ENCODE measurements at places on chromosomes 12 and 14.

- no peak for DNase-seq
- no peaks in the 10 kb centered on the region for H3K36me3 ChIP-seq
- H3K27me3 ChIP-seq, result peaks cover 10% of the 10 kb centered on the region
- H3K4me1 ChIP-seq, result no peaks in the 10 kb centered on the region
- H3K27ac ChIP-seq, result no peak overlapping the region
These were observed 365.7 kb upstream of the FKBP4 start for GRCh38 chr12:2429032-2429431.

- no peak overlapping the region for H3K27ac ChIP-seq
- H3K4me3 ChIP-seq, result no peak overlapping the region
- no peaks in the 10 kb centered on the region for H3K27me3 ChIP-seq
These were observed 132.8 kb downstream of the VRK1 start for GRCh38 chr14:96929950-96930349.

DNA sequence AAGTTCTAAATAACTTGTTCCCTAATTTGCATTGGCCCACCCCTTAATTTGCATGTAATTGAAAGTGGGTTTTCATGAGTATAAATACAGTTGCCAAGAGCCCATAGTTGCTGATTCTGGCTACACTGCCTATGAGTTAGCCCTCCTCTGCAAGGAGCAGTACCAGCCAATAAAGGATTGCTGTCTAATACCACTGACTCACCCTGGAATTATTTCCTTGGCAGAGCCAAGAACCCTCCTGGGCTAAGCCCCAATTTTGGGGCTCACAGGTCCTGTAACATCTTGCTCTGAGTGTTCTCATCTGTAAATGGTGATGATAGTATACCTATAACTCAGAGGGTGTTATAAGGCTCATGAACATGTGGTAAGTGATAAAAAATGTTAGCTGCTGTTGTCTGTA lies 6.8 kb downstream of the TTC8 start:
- H3K27ac ChIP-seq, result no peak overlapping the region
- peaks cover 18% of the 10 kb centered on the region for H3K27me3 ChIP-seq
- H3K36me3 ChIP-seq, result no peaks in the 10 kb centered on the region
- H3K4me1 ChIP-seq, result no peaks in the 10 kb centered on the region
- H3K4me3 ChIP-seq, result no peak overlapping the region

- no peak overlapping the region for H3K4me3 ChIP-seq
- no peaks in the 10 kb centered on the region for H3K36me3 ChIP-seq
- no peak overlapping the region for H3K27ac ChIP-seq
- no peaks in the 10 kb centered on the region for H3K4me1 ChIP-seq
These were observed 82.1 kb upstream of the FSCB start for GRCh38 chr14:44589180-44589579.

GRCh38 chr12:56216461-56216860 lies 5.3 kb downstream of the RNF41 start:
- H3K4me1 ChIP-seq, result peaks cover 8% of the 10 kb centered on the region
- H3K27me3 ChIP-seq, result no peaks in the 10 kb centered on the region
- peaks cover 26% of the 10 kb centered on the region for H3K36me3 ChIP-seq
- no peak overlapping the region for H3K27ac ChIP-seq
- no peak overlapping the region for H3K4me3 ChIP-seq

DNA sequence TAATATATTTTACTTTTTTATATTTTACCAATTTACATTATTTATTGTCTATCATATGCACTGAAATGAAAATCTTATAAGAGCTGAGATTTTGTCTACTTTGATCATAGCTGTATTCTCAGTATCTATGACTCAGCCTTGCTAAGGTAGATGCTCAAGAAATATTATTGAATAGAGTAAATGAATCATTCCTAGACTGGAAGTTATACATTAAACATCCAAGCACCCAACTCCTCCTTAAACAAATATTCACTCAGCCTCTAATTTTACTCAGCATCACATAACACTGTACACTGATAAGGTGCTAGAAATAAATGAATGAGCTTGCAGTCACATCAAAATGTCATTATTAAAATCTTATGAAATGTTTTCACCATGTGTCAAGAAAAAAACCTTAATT lies 1424.9 kb downstream of the LRFN5 start:
- H3K36me3 ChIP-seq, result no peaks in the 10 kb centered on the region
- no peaks in the 10 kb centered on the region for H3K4me1 ChIP-seq
- H3K4me3 ChIP-seq, result no peak overlapping the region
- H3K27ac ChIP-seq, result no peak overlapping the region
- no peak for DNase-seq

GRCh38 chr14:24459331-24459730 lies 16.8 kb upstream of the SDR39U1 start:
- H3K27ac ChIP-seq, result no peak overlapping the region
- H3K4me3 ChIP-seq, result no peak overlapping the region
- peaks cover 2% of the 10 kb centered on the region for H3K36me3 ChIP-seq
- H3K4me1 ChIP-seq, result peaks cover 4% of the 10 kb centered on the region
- no peaks in the 10 kb centered on the region for H3K27me3 ChIP-seq

- no peak for DNase-seq
- H3K4me1 ChIP-seq, result peaks cover 47% of the 10 kb centered on the region
- H3K27ac ChIP-seq, result peak overlapping the region; percentile 92
- H3K27me3 ChIP-seq, result no peaks in the 10 kb centered on the region
- peak overlapping the region; percentile 87 for H3K4me3 ChIP-seq
These were observed 1.4 kb upstream of the ITGB7 start for GRCh38 chr12:53208435-53208834.

DNA sequence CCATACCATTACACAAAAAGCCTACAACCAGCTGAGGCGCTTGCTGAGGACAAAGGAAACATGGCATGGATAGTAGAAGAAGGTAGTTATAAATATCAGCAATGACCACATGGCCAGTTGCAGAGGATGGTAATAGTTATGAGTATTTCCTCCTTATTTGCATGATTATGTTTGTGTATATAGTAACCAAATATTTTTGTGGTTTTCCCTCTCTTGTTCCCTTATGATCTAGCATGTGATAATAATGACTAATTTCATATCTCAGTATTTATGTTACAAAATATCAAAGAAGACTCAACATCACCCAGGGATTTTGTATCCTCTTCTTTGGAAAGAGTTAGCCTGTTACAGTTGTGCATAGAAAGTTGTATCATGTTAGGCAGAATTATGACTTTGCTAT lies 13.5 kb upstream of the CATSPERB start:
- peaks cover 5% of the 10 kb centered on the region for H3K36me3 ChIP-seq
- H3K4me1 ChIP-seq, result peaks cover 9% of the 10 kb centered on the region
- no peak overlapping the region for H3K27ac ChIP-seq
- no peak for DNase-seq
- H3K27me3 ChIP-seq, result no peaks in the 10 kb centered on the region

DNA sequence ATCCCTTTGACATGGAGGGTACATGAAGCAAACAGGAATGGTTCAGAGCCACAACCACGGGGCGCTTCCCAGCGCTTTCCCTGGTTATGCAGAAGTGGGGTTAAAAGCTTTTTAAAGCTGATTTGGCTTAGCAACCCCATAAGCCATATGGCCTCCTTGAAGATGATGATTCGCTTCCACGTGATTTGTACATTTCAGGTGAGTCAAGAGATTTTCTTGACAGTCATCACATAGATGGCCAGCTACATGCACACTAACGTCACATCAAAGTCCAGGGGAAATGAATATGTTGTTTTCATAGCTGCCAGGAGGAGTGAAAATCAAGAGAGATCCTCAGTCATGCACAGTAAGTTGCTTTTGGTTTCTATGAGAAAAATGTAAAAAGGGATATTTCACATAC lies 309.7 kb downstream of the TMEM132D start:
- H3K36me3 ChIP-seq, result no peaks in the 10 kb centered on the region
- no peaks in the 10 kb centered on the region for H3K4me1 ChIP-seq
- no peak for DNase-seq
- no peak overlapping the region for H3K4me3 ChIP-seq
- no peak overlapping the region for H3K27ac ChIP-seq
- no peaks in the 10 kb centered on the region for H3K27me3 ChIP-seq

DNA sequence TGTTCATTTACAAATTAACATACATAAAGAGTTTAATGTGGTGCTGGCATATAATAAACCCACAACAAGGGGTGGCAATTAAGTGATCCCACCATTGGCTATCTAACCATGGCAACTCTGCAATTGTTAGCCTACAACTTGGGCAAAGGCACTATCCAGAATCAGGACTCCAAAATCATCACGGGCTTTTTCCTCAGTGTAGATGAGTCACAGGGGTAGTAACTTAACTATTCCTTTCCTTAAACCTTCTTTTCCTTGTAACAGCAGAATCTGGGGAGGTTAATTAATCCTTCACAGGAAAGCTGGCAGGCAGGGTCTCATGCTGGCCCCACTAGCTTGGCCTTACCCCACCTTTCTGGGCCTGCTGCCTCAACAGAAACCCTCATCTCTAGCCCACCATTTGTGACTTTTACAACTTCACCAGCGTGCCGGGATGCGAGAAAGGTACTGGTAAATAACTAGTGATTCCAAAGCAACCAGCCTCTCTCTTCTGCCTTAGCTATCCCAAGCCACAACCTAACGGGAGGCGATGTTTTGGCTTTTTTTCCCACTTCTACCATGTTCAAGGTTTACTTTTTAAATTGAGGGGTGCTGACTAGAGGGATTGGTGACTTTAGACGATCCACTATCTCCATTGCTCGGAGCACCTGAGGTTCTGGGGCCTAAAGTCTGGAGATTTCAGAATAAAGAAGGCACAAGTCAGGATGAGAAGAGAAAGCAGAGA lies 744 bp downstream of the ATP5MC2 start:
- H3K36me3 ChIP-seq, result peaks cover 28% of the 10 kb centered on the region
- DNase-seq, result no peak
- peaks cover 18% of the 10 kb centered on the region for H3K4me1 ChIP-seq
- peak overlapping the region; percentile 91 for H3K27ac ChIP-seq
- peaks cover 30% of the 10 kb centered on the region for H3K27me3 ChIP-seq
- peak overlapping the region; percentile 85 for H3K4me3 ChIP-seq

DNA sequence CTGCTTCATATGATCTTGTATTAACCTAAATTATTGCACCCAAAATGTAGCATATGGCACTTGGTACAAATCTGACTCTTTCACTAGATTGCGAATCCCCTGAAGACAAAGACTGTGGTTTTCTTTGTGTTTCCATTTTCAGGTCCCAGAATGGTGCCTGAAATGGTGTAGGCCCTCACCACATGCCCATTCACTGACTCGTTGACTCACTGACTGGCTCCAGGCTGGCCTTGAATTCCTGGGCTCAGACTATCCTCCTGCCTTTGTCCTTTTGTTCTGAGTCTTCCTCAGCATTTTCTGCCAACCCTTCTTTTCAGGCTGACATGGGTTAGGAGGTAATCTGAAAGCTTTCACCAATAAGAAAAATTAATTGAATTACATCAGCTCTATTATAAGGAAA lies 368.7 kb upstream of the GARIN6 start:
- no peak overlapping the region for H3K4me3 ChIP-seq
- H3K36me3 ChIP-seq, result no peaks in the 10 kb centered on the region
- no peaks in the 10 kb centered on the region for H3K4me1 ChIP-seq
- H3K27ac ChIP-seq, result no peak overlapping the region

- H3K27ac ChIP-seq, result no peak overlapping the region
- DNase-seq, result no peak
- H3K27me3 ChIP-seq, result peaks cover 17% of the 10 kb centered on the region
- H3K4me3 ChIP-seq, result no peak overlapping the region
- H3K36me3 ChIP-seq, result peaks cover 58% of the 10 kb centered on the region
These were observed 5.7 kb downstream of the SOCS2 start for GRCh38 chr12:93578221-93578620.

- H3K27ac ChIP-seq, result peak overlapping the region; percentile 35
- no peak overlapping the region for H3K4me3 ChIP-seq
- DNase-seq, result no peak
- H3K36me3 ChIP-seq, result peaks cover 18% of the 10 kb centered on the region
- H3K4me1 ChIP-seq, result peaks cover 75% of the 10 kb centered on the region
These were observed 1101.4 kb downstream of the BCL11B start for GRCh38 chr14:98170575-98170974.

DNA sequence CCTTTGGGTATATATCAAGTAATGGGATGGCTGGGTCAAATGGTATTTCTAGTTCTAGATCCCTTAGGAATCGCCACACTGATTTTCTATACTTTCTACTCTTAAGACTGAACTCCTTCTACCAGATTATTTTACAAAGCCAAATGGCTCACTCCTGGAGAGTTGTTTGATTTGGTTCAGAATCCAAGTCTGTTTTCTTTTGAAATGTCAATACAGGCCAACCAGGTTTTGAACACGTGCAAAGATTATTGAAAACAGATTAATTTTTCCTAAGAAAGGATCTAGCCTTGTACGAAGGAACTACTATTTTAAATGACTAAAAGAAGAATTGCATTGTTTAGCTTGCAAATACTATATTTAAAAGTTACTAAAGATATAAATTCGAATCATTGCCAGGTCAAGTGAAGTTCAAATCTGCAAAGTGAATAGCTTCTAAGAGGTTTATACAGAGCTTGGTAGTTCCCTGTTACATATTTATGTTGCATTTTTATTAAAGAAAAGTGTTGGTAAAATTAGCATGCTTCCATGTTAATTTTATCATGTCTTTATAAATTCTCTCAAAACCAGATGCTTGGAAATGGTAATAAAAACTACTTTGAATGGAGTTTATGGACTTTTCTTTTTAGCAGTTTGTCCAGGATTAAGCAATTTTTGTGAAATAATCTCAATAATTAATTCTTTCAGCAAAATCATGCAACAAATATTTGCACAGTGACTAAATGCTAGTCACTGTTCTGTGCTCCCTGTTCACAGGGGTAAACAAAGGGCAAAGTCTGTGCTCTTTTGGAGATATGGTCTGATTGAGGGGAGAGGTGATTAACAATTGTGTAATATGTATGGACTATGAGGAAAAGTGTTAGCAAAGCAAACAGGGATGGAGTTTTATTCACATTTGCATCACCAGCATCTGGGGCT lies 38.9 kb downstream of the GPR65 start:
- no peak overlapping the region for H3K27ac ChIP-seq
- H3K27me3 ChIP-seq, result no peaks in the 10 kb centered on the region
- H3K36me3 ChIP-seq, result peaks cover 2% of the 10 kb centered on the region
- peaks cover 14% of the 10 kb centered on the region for H3K4me1 ChIP-seq

DNA sequence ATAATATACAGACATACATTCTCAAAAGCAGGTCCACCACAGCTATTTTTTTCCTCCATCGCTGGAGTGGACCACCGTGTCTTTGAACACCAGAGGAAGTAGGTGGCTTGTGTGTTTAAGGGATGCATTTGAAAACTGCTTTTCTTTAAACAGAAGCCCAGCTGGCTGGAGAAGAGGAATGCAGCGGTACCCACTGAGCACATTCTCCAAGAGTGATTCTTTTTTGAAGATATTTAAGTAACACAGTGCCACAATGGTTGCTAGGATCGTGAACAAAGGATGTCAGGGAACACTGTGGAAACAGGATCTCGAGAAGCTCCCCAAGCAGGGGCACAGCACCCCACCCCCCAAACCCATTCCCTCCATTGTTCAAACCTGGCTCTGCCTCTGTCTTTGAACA lies 286.6 kb upstream of the PWP1 start:
- DNase-seq, result no peak
- H3K27ac ChIP-seq, result no peak overlapping the region
- peaks cover 29% of the 10 kb centered on the region for H3K4me1 ChIP-seq
- no peak overlapping the region for H3K4me3 ChIP-seq

- H3K4me1 ChIP-seq, result no peaks in the 10 kb centered on the region
- H3K4me3 ChIP-seq, result no peak overlapping the region
- DNase-seq, result no peak
- H3K27me3 ChIP-seq, result peaks cover 5% of the 10 kb centered on the region
- H3K27ac ChIP-seq, result no peak overlapping the region
These were observed 189.2 kb upstream of the RASSF8 start for GRCh38 chr12:25769082-25769945.

Data from T-helper 2 cell treated with Interferon-gamma antibody and Interleukin-4, amounts not matched to agents 5 μg/mL and 100 μg/mL, for 36 hours (primary cell).